ENCODE measurements at places on chromosomes 4 and X. TPM values are rescaled to one million over a fixed set of nuclear protein-coding genes. Genes with fewer than 3 reads are reported as not detected.

GRCh38 chr4:103098341-103098740 lies 1.3 kb downstream of the BDH2 start:
- DNase-seq, result no peak

GRCh38 chrX:23822397-23822796 lies 39.4 kb downstream of the SAT1 start:
- DNase-seq, result no peak

- no peak for DNase-seq
Measured at GRCh38 chr4:181254771-181255170, 988.4 kb upstream of the TENM3 start.

DNA sequence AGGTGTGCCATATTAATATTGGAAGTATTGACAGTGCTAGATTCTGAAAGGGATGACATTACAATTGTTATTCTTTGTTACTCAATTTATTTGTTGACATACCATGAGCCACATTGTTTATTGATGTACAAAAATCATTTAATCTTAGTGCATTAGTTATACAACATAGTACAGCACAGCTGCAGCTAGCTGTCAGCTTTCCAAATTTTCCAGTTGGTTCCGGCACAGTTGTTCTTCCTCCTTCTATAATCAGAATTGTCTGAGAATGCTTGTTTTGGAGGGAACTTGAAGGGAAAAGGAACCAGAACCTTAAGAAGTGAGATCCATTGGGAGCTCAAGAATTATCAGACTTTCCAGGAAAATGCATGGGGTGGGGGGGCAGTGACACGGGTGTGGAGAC lies 281.4 kb downstream of the ZIC3 start:
- no peak for DNase-seq

DNA sequence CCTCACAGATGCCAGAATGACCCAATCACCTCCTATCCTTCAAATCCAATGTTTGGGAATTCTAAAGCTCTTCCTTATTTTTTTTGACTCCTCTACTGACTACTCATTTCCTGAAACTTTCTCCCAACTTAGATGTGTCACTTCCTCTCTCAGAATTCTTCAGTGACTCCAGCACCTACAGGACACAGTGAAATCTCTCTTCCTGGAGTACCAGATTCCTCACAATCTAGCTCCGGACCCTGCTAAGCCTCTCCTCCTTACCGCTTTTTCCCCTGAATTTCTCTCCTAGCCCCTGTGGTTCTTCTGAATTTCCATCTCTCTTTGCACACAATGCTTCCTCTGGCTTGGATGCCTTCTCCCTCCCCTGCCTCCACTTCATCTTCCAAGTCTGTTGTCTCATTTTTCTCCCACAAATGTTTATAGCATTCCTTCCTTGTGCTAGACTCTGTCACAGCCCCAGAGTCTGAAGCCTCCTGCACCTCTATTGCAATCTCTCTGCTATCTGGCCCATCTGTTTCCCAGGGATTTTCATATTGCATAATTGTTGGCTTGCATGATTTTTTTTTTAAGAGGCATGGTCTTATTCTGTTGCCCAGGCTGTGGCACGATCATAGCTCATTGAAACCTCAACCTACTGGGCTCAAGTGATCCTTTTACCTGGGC lies 80.1 kb downstream of the ANAPC4 start:
- DNase-seq, result no peak

The TMEM271 gene
- total RNA-seq, result not detected

Measured in activated CD8-positive, alpha-beta memory T cell treated with anti-CD3 and anti-CD28 coated beads, Interleukin-2, amount 10 ng/mL, durations not matched to agents 7 days and 5 days (primary cell).